ENCODE measurements at places on chromosomes 2 and 18.

- no peak for DNase-seq
Observed at GRCh38 chr2:26268213-26268612, 23.5 kb downstream of the HADHB start.

GRCh38 chr18:55381277-55381676 is 206.7 kb downstream of the TCF4 start:
- no peak for DNase-seq

DNA sequence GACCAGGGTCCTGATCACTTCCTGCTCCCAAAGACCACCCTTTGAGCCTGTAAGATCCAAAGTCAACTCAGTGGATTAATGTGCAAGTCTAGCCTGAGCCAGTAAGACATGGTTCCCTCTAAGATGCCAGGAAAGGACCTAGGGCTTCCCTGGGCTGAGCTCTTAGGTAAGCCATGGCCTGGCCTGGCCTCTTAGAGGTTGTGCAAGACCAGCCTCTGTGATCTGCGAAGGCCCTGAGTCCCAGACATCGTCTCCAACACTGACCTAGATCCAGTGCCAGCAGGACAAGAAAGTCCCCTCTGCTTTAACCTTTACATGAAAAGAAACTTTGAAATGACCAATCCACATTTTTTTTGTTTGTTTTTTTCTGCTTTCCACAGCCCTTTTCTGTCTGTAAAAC is 73.6 kb upstream of the CYP1B1 start:
- no peak for DNase-seq

GRCh38 chr18:55753643-55754263 is 165.8 kb upstream of the TCF4 start:
- DNase-seq = no peak

GRCh38 chr2:15769676-15770547 is 170.4 kb upstream of the MYCN start:
- DNase-seq = no peak

- no peak for DNase-seq
Observed at GRCh38 chr2:151078889-151079288, 182.8 kb downstream of the RBM43 start.

DNA sequence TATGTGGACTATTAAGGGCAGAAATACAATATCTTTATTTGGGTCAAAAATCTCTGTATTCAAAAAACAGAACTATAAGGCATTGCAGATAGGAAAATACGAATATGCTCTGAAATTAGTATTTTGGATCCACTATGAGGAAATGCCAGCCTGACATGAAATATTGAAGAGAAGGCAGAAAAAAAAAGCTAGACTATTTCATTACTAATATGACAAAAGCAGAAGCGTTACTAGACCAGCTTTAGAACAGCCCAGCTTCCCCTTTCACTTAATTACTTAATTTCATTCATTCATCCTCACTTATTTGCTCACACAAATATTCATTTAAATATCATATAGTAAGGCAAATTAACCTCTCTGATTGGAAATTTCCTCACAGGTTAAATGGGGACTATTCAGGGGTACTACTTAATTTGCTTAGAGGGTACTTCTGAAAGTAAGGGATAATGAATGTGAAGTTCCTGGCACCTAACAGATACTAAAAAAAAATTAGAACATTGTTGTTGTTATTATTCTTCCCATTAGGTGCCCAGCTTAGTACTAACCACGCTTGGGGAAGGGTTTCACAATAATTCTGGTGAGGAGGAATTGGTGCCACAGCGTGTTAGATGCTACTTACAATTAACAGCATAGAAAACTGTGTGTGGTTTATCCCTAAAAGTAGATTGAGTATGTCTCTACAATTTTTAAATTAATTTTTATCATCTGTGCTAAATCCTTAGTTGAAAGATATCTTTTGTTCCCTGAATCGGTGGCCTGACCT is 71.1 kb upstream of the CTLA4 start:
- no peak for DNase-seq

DNA sequence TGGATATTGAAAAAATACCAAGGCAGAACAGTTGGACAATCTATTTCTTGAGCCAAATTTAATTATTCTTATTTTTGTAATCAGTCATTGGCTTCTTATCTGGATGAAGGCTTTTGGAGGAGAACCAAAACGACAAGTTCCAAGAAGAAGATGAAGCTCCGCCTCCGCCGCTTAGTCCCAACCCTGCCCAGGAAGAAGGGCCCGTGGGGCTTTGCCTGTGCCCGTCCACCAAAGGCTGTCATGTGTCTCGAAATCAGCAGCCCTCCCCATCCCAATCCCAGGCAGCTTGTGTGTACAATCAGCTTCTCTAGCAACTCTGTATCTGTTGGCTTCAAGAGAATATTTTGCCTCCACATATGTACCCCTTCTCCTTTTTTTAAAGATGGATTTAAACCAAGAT is 24.6 kb downstream of the PTRHD1 start:
- DNase-seq = no peak

GRCh38 chr2:157872791-157873190 is 3.3 kb downstream of the ACVR1 start:
- no peak for DNase-seq

DNA sequence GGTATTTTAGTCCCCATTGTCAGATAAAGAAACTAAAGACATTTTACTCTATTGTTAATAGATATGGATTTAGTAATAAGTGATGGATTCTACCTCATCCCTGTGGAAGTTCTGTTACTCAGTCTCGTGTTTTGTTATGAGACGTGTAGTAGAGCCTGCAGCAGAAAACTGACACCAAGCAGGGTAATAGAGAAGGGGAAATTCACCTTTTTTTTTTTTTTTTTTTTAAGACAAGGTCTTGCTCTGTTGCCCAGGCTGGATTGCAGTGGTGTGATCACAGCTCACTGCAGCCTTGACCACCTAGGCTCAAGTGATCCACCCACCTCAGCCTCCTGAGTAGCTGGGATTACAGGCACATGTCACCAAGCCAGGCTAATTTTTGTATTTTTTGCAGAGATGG is 164.5 kb downstream of the CERS6 start:
- DNase-seq = no peak

DNA sequence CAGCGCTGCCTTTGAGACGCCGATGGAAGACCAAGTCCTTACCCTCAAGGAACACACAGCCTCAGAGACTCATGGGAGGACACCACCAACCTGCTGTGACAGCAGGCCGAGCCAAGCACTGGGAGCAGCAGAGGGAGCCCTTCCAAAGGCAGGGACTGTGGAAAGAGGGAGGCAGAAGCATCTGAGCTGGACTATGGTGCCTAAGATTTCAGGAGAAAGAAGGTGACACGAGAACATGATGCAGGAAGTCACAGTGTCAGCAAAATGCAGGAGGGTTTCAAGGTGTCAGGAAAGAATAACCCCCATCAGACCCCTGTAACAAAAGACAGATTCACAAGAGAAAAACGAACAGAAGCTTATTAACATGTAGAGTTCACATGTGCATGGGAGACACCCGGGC is 24.2 kb upstream of the COX7A2L start:
- DNase-seq = no peak

- no peak for DNase-seq
Observed at GRCh38 chr2:214574084-214574781, 163.4 kb downstream of the VWC2L start.

DNA sequence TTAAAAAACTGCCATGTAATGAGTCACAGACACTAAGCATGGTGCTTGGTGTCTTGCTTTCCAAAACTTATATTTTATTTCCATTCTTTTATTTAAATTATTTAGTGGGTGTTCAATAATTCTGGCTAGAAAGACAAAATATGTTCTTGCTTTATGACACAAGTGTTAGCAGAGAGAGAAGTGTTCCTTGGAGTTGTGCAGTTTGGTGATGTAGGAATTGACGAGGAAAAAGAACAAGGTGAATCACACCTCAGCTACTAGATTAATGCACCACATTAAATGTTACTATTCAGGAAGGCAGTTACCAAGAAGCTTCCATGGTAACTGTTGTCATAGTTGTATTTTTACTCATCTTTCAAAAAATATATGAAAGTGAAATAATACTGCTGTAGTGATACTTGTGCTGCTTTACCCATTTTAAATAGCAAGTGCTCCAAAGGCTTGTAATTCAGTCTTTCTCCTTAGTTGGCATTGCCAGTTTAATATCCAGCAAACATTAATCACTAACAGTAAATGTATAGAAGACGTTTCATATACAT is 28.3 kb downstream of the ADAM23 start:
- no peak for DNase-seq

- DNase-seq = no peak
Observed at GRCh38 chr18:22650247-22650646, 232.5 kb upstream of the CTAGE1 start.

GRCh38 chr2:238378230-238379095 is 48.3 kb upstream of the ASB1 start:
- DNase-seq = no peak

DNA sequence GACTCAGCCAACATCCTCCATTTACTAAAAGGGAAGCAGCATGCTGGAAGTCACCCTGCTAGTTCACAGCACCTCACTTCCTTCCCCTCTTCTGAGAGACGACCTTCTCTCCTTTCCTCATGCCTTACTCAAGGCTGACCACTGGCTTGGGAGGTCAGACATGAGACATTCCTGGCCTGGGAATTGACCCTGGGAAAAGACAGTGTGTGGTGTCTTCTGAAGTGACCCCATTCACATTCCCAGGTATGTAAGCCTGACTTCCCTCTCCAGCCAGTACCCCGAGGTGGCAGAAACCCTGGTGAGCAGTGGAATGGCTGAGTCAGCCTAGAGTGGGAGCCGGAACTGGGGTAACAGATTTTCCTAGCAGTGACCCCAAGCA is 92.4 kb downstream of the PLB1 start:
- DNase-seq = no peak

DNA sequence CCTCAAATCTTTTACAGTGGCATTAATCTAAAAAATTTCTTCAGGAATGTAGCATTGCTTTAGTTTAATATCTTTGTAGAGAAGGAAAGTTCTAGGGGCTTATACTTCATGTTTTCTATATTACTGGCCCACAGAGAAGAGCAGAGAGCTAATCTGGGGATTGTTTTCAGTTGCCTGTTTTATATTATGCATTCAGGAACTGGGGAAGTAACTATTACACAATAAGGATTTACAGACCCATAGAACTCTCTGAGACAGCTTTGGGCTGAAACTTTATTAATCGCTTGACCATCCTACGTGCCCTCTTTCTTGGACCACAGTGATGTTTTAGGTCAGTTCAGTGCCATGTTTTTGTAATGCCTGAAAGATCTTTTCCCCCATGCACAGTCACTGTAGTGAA is 29.9 kb downstream of the BIRC6 start:
- DNase-seq = no peak

- no peak for DNase-seq
Observed at GRCh38 chr2:213149294-213149875, 2.0 kb downstream of the IKZF2 start.

DNA sequence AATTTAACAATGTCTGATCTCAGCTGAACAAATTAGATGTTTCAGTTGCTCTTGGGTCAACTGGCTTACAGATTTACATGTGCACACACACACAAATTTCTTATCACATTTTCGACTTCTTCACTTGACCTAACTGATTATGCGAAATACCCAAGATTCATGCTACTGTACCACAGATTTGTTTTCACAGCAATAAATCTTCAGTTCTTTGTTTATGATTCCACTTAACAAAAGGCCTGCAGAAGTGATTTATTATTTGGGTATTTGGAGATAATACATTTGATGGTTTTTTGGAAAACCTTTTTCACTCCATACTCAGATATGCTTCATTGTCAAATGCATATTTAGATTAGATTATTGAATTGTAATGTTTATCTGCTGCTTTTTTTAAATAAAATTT is 129.0 kb downstream of the GALNT1 start:
- DNase-seq = peak; percentile 77

- no peak for DNase-seq
Observed at GRCh38 chr2:207513551-207514257, 16.1 kb upstream of the CREB1 start.

DNA sequence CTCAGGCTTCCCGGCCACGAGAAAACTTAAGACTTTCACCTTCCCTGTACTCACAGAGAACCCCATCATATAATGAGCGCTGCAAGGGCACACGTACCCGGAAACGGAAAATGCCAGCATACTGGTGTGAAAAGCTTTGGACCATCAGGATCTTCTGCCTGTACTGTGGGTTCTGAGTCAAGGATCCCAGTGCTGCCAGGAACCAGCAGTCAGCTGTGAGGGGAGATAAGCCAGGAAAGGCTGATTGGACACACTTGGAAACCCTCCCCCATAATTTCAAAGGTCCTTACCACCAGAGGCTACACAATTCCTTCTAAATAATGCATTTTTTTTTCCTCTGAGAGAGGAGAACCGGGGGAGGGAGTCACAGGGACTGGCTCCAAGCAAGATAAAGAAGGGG is 31.4 kb downstream of the CAPN13 start:
- no peak for DNase-seq

DNA sequence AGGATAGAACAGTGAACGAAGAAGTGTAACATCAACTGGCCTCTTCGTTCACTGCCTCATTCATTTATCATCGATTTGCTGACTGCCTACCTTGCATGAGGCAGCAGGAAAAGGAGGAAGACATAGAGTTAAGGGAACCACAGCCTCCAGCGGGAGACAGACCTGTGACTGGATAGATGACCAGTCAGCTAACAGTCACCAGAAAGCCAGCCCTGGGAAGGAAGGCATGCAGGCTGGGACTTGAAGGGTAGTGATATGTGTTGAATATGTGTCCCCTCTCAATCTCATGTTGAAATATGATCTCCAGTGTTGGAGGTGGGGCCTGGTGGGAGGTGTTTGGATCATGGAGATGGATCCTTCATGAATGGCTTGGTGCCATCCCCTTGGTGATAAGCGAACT is 58.3 kb downstream of the CTIF start:
- no peak for DNase-seq

DNA sequence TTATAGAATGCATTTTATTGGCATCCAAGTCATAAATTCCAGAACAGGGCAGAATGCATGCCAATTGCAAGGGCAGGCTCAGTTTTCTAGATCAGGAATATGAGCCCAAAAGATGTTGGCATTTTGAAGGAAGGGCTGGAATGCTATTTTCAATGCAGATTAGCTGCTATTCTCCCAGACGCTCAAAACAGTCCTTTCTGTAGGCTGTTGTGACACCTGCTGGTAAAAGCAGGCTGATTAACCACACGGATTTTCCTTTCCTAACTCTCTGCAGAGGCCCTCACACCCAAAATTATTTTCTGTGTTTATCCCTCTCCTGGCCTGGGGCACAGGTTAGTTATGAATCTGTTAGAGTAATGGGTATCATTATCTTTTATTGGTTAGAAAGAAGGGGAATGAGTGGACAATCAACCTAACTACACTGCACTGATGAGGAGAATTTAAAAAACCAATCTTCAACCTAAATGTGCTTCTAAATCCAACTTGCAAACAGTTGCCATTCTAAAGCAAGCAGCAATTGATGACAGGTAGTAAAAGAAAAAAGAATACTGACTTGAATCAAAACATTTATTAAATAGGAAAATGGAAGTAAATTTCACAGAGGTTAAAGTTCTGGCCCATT is 94.0 kb downstream of the PLA2R1 start:
- peak; percentile 22 for DNase-seq

- peak; percentile 33 for DNase-seq
Observed at GRCh38 chr18:54254265-54254758, 15.0 kb upstream of the POLI start.
